H1 (cell line): ENCODE measurements at places on chromosomes 6 and 20. TPM values are rescaled to one million over a fixed set of nuclear protein-coding genes. Genes with fewer than 3 reads are reported as not detected.

AARS2 gene
- total RNA-seq, result 19.9 and 20.4 TPM in 2 replicates

DNA sequence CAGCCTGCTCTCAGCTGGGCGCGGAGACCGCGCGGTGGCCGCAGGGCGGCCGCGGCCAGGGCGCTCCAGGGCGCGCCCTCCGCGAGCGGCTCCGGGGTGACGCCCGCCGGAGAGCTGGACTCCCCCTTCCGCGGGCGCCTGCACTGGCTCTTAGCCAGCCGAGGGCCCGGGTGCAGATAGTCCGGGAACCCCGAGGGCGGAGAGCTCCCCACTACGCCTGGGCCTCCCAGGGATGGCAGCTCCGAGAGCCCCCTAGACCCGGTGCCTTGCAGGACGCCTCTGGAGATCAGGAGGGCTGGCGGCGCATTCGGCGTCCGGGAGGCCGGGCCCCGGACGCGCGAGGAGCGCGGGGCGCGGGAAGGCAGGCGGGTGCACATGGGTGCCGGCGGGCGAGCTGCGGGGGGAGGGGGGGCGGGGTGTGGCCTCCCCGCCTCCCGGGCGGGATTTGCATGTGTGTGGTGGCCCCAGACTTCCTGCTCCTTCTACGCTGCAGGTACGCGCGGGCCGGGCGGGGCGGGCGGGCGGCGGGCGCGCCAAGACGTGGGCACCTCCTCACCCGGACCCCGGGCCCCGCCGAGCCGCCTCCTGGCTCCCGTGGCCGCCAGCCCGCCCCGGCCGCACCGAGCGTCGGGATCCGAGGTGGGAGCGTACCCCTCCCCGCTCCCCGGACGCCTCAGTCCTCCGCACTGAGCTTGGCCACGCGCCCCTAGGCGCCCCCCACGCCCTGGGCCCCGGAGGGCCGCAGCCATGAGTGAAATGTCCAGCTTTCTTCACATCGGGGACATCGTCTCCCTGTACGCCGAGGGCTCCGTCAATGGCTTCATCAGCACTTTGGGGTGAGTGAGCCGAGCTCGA lies at the start of gene ITPR3:
Gene ITPR3 (plus strand): TSS at position 467 of the 855 bp plus-strand sequence. CDS start 281 bp downstream, at position 748.
- DNase-seq, result no peak

GRCh38 chr6:5124526-5124925 lies 39.4 kb downstream of the PPP1R3G start:
- DNase-seq, result no peak

GRCh38 chr6:36607683-36608386 lies 13.7 kb downstream of the SRSF3 start:
- no peak for DNase-seq

LY6G6D gene
- not detected in 2 replicates for total RNA-seq

GRCh38 chr6:47481806-47482205 lies 4.2 kb downstream of the CD2AP start:
- no peak for DNase-seq

SSR1 gene
- 98.9 and 117 TPM in 2 replicates for total RNA-seq

DNA sequence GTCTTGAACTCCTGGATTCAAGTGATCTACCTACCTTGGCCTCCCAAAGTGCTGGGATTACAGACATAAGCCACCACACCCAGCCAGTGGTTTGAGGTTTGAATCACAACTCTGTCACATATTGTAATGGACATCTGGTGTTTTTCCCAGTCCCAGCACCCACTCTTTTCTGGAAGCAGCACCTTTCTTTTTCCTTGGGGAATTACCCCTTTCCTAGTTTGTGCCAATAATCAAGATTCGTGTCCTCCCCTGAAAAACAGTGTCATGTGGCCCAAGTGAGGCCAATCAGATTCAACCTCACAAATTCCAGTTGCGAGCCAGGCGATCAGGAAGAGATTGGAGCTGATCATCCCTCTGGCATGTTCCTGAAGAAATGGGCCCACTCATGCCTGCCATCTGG lies 71.7 kb upstream of the SGK1 start:
- DNase-seq, result no peak

- DNase-seq, result no peak
Measured at GRCh38 chr6:165635965-165636364, 27.1 kb downstream of the PDE10A start.

SUMO4 gene
- 1.0 and 1.3 TPM in 2 replicates for total RNA-seq

STXBP5 gene
- 10.8 and 12.0 TPM in 2 replicates for total RNA-seq

GRCh38 chr6:153135681-153136080 lies 4.6 kb upstream of the RGS17 start:
- no peak for DNase-seq

METTL24 gene
- total RNA-seq, result 0.39 and 0.44 TPM in 2 replicates

GRCh38 chr6:119514345-119514744 lies 164.8 kb upstream of the MAN1A1 start:
- no peak for DNase-seq

SLC17A2 gene
- total RNA-seq, result not detected in 2 replicates

GRCh38 chr6:30684386-30685156 lies 1.9 kb downstream of the PPP1R18 start:
- DNase-seq, result no peak

DNA sequence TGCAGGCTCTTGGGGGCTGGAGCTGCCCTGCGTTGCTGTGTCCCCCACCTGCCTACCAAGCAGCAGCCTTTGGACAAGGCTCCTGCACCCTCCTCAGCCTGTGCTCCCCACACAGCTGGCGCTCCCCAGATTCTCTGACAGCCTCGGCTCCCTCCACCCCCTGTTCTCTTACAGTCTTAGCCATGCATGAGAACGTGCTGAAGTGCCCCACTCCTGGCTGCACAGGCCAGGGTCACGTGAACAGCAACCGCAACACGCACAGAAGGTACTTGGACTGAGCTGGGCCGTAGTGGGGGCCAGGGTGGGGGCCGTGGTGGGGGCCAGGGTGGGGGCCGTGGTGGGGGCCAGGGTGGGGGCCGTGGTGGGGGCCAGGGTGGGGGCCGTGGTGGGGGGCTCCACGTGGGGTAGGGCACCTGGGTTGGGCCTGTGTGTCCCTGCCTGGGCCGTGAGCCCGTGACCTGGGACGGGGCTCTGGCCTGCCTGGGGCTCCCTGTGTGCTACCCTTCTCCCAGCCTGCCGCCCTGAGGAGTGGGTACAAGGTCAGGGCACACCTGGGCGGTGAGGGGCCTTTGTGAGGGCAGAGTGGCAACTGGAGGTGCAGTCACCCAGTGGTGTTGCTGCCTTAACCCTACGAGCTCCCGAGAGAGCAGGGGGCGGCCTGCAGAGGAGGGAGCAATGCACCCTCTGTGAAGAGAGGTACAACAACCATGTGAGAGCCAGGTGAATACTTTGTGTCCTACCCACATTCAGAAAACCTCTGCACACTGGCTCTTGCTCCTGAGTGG lies 43.5 kb upstream of the PCMTD2 start:
- DNase-seq, result no peak
